Stimulated activated CD4-positive, alpha-beta T cell treated with anti-CD3 and anti-CD28 coated beads, TNF-alpha, amount 100 ng/mL, for 24 hours (primary cell): ENCODE measurements at places on chromosomes 5 and 9.

GRCh38 chr9:107221321-107221720, 61.8 kb upstream of the RAD23B start:
- DNase-seq, result no peak

GRCh38 chr5:39360471-39361111, 3.7 kb downstream of the C9 start:
- DNase-seq, result no peak

DNA sequence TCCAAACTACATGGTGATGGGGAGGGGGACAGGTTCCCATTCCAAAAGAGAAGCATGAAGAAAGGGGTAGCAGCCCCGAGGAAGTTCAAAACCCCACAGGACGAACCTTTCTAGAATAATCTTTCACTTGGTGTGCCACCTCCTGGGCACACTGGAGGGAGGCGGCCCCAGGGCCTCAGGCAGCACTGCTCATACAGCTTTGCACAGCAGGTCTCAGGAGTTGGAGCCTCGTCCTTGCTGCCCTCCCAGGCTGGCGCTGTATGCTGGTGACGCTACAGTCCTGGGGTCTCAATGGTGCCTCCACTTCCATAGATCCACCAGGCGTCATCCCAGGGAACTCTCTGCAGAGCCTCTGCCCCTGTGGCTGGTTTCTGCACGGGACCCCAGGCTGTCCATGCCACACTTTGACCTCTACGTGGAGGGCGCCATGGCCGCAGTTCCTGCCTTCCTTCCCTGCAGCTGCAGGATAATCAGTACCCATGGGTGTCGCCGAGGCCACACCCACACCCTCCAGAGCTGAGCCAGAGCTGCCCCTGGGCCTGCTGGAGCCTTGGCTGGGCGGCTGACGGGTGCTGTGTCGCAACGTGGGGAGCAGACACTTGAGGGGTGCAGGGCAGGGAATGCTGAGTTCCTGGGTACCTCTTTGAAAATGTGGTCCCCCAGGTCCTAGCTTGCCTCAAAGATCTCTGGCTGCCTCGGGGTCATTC, 95.3 kb downstream of the COL5A1 start:
- no peak for DNase-seq

- DNase-seq, result peak; percentile 68
Observed at GRCh38 chr9:113578882-113579282, 115.4 kb downstream of the RGS3 start.

GRCh38 chr5:127428276-127428675, 89.2 kb upstream of the PRRC1 start:
- DNase-seq, result no peak

DNA sequence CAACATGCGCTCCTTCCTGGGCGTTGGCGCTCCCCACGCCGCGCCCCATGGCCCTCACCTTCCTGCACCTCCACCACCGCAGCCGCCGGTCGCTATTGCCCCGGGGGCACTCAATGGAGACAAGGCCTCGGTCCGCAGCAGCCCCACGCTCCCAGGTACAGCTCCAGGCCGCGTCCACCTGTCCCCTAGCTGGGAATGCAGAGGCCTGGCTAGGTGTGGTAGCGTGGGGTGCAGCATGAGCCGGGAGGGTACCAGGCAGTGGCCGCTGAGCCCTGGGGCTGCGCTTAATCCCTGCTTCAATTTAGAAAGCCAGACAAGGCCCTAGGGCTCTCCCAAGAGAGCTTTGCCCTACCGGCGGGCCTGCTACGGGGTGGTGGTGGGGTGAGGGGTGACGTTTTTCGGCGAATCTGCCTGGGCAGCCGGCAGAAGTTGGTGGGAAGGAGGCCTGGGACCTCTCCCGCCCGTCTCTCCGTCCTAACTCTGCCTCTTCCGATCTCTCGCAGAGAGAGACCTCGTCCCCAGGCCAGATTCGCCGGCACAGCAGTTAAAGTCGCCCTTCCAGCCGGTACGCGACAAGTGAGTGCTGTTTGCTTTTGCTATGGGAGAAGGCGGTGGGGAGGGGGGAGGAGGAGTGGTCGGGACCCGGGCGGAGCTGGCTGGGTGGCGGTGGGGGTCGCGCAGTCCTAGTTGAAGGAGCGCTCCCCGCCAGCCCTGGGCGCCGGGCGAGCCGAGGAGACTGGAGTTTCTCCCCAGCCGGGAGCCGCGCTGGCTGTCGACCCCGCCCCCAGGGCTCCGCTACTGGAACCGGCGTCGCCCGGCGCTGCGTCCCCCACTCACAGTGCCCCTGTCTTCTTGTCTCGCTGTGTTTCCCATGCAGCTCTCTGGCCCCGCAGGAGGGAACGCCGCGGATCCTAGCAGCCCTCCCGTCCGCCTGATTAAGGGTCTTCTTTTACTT, 4.8 kb downstream of the IRX1 start:
- DNase-seq, result no peak

- no peak for DNase-seq
Observed at GRCh38 chr5:160105686-160106360, 13.4 kb downstream of the PWWP2A start.

DNA sequence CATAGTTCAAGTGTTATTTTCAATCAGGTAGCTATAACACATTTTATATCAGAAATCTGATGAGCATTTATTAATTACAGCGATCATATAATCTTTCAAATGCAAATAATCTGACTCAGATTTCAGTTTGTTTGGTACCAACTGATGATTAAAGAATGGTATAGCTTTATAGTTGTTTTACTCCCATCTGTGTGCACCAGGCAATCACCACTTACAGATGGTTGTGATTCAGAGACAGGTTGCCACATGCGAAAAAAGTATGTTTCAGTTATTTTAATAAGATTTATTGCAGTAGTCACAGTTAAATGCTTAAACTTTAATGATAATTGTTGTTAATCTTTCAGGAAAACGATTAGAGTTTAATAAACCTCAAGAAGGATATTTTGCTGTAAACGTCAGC, 155.1 kb upstream of the ARRDC3 start:
- no peak for DNase-seq

DNA sequence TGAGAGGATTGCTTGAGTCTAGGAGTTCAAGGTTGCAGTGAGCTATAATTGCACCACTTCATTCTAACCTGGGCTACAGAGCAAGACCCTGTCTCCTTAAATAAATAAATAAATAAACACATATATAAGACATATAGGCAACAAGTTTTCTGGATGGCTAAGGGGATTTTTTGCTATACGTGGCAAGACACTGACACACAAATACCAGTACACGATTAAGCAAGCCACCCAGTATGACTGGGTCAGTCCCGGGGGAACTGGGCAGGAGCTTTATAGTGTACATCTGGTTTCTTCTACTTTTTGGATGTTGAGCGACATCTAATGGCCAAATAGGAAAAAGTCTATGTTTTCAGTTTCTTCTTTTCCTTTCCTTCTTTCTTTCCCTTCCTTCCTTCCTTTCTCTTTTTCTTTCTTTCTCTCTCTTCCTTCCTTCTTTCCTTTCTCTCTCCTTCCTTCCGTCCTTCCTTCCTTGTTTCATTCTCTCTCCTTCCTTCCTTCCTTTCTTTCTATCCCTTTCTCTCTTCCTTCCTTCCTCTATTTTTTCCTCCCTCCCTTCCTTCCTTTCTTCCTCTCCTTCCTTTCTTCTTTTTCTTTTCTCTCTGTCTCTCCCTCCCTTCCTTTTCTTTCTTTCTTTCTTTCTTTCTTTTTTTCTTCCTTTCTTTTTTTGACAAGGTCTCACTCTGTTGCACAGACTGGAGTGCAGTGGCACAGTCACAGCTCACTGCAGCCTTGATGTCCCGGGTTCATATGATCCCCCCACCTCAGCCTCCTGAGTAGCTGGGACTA, 47.0 kb upstream of the PLIN2 start:
- peak; percentile 29 for DNase-seq

- DNase-seq, result no peak
Observed at GRCh38 chr5:172129256-172129910, 58.6 kb downstream of the STK10 start.

GRCh38 chr5:99368726-99369125, 439.9 kb upstream of the CHD1 start:
- DNase-seq, result no peak

DNA sequence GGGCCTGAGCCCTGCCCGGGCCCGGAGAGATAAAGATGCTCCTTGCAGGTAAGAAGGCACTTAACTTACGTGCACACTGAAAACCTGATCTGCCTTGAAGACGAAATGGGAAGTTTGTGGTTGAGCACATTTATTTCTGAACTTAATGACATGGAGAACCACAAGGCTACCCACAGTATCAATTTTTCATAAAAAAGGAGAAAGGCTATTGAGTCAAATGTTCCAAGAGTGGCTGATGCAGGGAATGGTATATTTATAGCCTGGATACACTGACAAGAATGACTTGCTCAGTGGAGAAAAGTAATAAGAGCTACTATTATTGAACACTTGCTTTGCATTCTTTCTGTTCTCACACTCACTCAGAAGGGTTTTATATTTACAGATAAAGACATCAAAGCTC, 419.3 kb downstream of the ACTL7B start:
- no peak for DNase-seq
